ENCODE measurements at places on chromosomes 2 and 18. TPM values are rescaled to one million over a fixed set of nuclear protein-coding genes. Genes with fewer than 3 reads are reported as not detected.

DNA sequence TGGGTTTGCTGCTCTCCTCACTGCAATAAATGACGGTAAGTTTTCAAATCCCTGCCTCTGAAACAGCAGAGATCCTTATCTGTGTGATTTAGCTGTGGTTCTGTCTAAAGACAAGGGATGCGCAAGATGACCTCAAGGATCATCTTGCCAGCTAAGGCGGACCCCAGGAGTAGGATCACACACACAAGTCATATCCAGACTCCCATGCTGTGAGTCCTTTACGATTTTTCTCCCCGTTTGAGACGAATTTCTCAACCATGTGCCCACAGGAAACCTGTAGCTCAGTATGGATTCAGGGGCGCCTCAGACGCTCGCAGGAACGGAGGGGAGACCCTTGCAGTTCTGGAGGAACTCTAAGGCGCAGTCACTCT is 11.1 kb upstream of the DCTN1 start:
- H3K4me1 ChIP-seq = no peaks in the 10 kb centered on the region
- H3K27me3 ChIP-seq = no peaks in the 10 kb centered on the region
- peak overlapping the region; percentile 94 for H3K27ac ChIP-seq
- no peaks in the 10 kb centered on the region for H3K36me3 ChIP-seq
- no peak for DNase-seq
- H3K4me3 ChIP-seq = peak overlapping the region; percentile 98

DNA sequence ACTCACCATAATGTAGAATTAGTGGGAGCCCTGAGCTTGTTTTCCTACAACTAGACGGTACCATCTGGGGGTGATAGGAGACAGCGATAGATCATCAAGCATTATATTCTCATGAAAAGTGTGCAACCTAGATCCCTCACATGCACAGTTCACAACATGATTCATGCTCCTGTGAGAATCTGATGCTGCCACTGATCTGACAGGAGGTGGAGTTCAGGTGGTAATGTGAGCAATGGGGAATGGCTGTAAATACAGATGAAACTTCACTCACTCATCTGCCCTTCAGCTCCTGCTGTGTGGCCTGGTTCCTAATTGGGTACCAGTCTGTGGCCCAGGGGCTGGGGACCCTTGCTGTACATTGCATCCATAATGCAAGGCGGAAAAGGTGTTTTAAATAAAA is 60.7 kb downstream of the USP34 start:
- H3K27me3 ChIP-seq = no peaks in the 10 kb centered on the region
- no peak overlapping the region for H3K4me3 ChIP-seq
- H3K27ac ChIP-seq = no peak overlapping the region
- DNase-seq = no peak
- no peaks in the 10 kb centered on the region for H3K36me3 ChIP-seq

- no peak overlapping the region for H3K4me3 ChIP-seq
Observed at GRCh38 chr2:191499874-191500565, 177.9 kb upstream of the NABP1 start.

GRCh38 chr2:110950281-110950680 is 170.4 kb upstream of the BCL2L11 start:
- no peaks in the 10 kb centered on the region for H3K27me3 ChIP-seq
- H3K4me3 ChIP-seq = no peak overlapping the region
- peaks cover 14% of the 10 kb centered on the region for H3K4me1 ChIP-seq

DNA sequence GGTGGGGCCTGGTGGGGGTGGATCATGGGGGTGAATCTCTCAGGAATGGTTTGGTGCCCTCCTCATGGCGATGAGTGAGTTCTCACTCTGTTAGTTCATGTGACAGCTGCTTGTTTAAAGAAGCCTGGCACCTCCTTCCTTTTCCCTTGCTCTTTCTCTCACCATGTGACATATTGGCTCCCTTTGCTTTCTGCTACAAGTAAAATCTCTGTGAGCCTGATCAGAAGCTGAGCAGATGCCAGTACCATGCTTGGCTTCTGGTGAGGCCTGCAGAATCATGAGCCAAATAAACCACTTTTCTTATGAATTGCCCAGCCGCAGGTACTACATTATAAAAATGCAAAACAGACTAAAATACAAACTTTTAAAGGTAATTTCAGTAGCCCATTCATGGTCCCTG is 73.4 kb upstream of the TEX51 start:
- peak; percentile 8 for DNase-seq
- no peak overlapping the region for H3K4me3 ChIP-seq
- H3K27me3 ChIP-seq = no peaks in the 10 kb centered on the region

The SLC16A14 gene
- polyA plus RNA-seq = 0.23 TPM

The ZNF512 gene
- 6.6 TPM for polyA plus RNA-seq

The RUFY4 gene
- polyA plus RNA-seq = not detected

The SNRNP27 gene
- polyA plus RNA-seq = 64.9 TPM

All from sigmoid colon (tissue), 7 donors.